Pulmonary artery endothelial cell (primary cell): ENCODE measurements at places on chromosomes 11 and 22. TPM values are rescaled to one million over a fixed set of nuclear protein-coding genes. Genes with fewer than 3 reads are reported as not detected.
A peak's percentile ranks its signal among the peaks of the same experiment; 100 is the strongest.

GRCh38 chr11:47514825-47515647, 37.9 kb downstream of the CELF1 start:
- DNase-seq, result no peak

Gene CECR2
- total RNA-seq, result 1.2 and 1.8 TPM in 2 replicates

Gene HIRA
- total RNA-seq, result 22.8 and 26.1 TPM in 2 replicates

DNA sequence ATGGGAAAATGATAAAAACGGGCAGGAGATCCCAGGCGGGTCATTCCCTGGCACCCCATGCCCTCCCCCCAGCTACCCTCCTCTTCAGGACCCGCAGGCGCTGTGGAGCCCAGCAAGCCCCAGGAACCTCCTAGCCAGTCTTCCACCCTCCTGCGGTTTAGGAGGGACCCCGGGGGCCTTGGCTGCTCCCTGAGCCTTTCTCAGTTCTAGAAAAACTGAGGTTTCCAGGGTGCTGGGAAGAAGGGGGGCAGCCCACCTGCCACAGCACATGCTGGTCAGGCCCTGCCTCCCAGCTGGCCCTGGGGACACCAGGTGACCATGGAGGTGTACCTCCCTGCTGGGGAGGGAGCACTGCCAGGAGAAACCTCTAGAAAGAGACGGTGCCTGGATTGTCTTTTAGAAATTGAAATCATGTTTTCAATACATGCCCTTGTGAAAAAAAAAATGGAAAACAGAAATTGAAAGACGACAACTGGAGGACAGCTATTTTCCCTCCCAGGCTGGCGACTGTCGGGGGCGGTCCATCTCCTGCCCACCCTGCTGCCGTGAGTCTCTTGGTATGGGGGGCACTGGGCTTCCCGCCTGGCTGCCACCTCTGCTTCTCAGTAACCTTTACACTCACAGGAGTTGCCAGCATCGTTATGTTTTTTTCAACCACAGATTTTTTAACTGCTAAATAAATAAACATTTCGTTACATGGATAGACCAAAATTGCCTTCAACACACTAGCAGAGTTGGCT, 398.5 kb downstream of the TBC1D22A start:
- DNase-seq, result no peak

- no peak for DNase-seq
Measured at GRCh38 chr11:31806928-31807798, 4.0 kb downstream of the PAX6 start.

Gene CST6
- total RNA-seq, result 0.26 and 0.49 TPM in 2 replicates

DNA sequence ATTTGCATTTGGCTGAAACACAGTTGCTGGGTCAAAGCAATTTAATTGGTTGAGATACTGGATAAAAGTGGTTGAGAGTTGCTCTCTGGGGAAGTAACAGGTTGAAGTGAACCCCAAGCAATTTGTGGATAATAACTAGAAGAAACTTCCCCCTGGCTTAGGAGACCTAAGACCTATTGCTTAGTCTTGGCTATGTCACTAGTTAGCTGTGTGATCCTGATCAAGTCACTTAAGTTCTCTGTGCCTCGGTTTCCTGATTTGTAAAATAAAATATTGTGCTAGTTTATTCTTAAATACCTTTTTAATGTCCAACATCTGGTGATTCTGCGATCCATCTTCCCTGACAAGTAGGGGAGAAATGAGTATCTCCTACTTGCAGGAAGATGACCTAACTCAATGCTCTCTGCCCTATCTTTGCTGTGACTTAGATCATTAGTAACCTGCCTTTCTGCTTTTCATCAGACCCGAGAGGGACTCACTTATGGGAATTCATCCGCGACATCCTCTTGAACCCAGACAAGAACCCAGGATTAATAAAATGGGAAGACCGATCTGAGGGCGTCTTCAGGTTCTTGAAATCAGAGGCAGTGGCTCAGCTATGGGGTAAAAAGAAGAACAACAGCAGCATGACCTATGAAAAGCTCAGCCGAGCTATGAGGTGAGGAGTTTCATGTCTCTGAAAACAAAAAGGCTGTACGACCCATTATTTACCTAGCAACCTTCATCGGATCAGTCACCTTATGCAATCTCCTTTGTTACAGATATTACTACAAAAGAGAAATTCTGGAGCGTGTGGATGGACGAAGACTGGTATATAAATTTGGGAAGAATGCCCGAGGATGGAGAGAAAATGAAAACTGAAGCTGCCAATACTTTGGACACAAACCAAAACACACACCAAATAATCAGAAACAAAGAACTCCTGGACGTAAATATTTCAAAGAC, 37.5 kb downstream of the EHF start:
- DNase-seq, result no peak

- DNase-seq, result no peak
Measured at GRCh38 chr11:116356451-116356850, 416.3 kb downstream of the BUD13 start.

- DNase-seq, result no peak
Measured at GRCh38 chr22:20228939-20229272, 39.2 kb downstream of the RTN4R start.

GRCh38 chr11:14015711-14016110, 53.2 kb downstream of the SPON1 start:
- peak; percentile 26 for DNase-seq

DNA sequence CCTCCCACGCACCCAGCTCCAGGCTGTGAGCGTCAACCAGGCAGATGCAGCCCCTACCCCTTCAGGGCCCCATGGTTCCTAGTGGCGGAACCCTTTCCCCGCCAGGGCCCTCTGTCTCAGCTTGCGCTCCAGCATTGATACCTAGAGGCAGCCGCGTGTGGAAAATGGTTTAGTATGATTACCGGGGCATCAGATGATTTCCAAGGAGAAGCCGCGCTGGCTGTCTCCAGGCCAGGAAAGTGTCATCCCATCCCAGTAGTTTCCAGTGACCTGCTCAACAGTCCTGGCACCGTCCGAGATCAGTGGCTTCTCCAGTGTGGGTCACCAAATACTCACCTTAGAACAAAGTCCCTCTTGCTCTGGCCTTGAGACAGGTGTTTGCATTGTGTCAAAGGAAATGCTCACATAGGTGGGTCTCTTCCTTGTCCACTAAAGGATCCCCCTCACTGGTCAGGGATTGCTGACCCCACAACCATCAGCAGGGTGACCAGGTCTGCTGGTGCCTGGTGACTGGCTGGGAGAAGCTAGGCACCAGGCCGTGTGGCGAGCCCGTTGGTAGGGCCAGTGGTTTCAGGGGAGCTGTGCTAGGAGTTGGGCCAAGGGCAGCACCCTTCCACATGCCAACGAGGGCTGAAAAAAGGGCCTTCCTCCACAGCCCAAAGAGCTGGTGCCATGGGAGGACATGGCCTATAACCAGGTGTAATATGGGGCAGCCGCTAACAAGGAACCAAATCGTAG, 109.4 kb downstream of the MORC2 start:
- no peak for DNase-seq

- no peak for DNase-seq
Measured at GRCh38 chr11:115598257-115598901, 94.2 kb upstream of the CADM1 start.

Gene TMEM223
- 12.5 and 14.1 TPM in 2 replicates for total RNA-seq

Gene PRG3
- total RNA-seq, result not detected in 2 replicates

GRCh38 chr22:33883961-33884808, 36.1 kb downstream of the LARGE1 start:
- no peak for DNase-seq

Gene PDGFD
- total RNA-seq, result 10.0 and 20.2 TPM in 2 replicates

DNA sequence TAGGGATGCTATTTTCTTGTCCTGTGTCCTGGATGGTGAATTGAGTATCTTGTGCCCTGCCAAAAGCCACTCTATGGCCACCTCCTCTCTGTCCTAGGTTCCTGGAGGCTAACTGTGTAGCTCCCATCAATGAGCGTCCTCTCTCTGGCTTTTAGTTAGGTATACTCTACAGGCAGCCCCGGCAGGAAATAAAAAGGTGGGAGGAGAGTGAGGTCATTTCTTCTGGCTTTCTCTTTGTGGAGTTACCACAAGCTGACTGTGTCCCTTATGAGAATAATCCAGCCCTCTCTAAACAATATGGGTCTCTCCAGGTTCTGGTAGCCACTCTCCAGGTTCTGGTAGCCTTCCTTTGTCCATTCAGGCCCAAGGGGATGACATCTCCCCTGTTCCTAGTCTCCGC, 11.7 kb upstream of the ASPHD2 start:
- no peak for DNase-seq

DNA sequence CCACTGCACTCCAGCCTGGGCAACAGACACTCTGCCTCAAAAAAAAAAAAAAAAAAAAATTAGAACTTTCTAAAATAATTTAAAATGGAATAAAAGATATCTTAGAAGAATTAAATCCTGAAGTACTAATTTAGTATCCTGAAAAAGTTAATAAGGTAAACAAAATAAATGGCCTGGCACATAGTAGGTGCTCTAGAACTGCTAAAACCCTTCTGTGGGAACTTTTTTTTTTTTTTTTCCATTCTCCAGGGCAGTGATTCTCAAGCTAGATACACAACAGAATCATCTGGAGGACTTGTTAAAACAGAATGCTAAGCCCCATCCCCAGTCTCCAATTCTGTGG, 65.3 kb downstream of the MAML2 start:
- no peak for DNase-seq

DNA sequence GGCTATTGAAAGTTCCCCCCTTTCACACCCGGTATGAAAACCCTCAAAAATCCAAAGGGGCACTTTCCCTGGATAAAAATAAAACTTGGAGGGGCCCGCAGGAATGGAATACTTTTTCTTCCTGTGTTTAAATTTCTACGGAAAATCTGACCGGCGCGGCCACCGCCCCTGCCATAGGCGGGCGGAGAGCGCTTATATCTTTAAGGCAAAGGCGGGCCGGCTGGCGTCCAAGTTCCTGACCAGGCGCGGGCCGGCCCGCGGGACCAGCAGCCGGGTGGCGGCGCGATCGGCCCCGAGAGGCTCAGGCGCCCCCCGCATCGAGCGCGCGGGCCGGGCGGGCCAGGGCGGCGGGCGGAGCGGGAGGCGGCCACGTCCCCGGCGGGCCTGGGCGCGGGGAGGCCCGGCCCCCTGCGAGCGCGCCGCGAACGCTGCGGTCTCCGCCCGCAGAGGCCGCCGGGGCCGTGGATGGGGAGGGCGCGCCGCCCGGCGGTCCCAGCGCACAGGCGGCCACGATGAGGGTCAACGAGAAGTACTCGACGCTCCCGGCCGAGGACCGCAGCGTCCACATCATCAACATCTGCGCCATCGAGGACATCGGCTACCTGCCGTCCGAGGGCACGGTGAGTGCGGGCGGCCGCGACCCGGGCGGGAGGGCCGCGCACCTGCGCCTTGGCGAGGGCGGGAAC, at the start of gene ANO1:
TSS of gene ANO1 (plus strand) at position 223 of the 686 bp plus-strand sequence. CDS start at position 513, 290 bp downstream.
- no peak for DNase-seq

DNA sequence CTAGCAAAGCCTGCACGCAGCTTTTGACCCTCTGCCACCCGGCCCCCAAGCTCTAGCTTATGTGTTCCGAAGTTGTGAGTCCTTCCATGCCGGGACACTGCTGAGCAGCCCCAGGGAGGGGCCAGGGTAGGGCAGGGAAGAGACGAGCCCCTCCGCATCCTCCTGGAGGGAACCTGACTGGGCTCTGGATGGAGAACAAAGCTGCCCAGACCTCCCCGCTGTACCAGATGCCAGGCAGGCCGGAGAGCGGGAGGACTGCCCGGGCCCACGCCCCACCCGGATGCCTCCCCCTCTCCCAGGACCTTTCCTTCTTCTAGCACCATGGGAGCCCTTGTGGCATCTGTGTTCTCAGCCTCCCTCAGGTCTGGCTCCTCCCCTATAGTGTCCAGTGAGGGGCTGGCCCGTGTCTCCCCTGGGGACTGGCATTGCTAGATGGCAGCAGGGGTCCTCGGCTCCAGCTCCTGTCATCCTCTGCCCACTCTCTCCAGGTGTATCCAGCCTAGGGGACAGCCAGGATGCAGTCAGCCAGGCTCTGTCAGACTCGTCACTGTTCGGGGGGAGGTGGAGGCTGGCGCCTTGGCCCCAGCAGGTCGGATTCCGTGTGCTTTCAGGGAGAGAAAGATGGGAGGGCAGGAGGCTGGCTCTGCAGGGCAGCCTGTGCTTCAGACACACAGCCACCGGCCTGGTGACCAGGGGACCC, 46.1 kb downstream of the ALX4 start:
- DNase-seq, result no peak

DNA sequence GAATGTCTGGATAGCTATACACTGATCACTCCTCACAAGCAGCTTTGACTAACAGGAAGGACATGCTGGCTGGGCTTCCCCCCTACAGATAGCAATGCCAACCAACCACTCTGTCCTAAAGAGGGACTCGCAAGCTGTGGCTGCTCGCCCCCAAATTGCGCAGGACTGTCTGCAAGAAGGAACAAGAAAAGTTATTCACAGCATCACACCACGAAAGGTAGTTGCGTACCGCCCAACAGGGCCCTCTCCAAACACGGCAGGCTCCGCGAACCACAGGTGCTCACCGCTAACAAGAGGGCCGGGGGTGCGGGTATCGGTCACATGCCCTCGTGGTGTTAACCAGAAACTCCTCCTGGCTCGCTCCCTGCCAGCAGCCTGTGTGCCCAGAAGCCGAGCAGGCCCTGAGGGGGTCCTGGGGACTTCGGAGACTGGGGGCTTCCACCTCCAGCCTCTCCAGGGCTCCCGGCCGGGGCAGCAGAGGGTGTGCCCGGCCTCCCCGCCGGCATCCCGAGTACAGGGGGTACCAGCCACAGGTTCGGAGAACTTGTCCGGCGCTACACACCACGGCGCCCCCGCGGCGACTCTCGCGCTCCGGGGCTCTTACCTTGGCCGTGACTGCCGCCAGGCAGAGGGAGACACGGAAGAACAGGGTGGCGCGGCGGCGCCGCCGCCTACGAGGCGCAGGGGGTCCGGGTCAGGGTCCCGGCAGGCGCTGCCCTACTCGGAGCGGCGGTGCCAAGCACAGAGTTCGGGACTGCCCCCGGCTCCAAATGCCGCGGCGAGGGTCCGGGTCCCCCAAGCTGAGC, 682 bp downstream of the LARGE1 start:
- no peak for DNase-seq

- no peak for DNase-seq
Measured at GRCh38 chr11:10975287-10975721, 117.5 kb upstream of the ZBED5 start.

- peak; percentile 37 for DNase-seq
Measured at GRCh38 chr11:6505577-6506240, 8.6 kb downstream of the DNHD1 start.

DNA sequence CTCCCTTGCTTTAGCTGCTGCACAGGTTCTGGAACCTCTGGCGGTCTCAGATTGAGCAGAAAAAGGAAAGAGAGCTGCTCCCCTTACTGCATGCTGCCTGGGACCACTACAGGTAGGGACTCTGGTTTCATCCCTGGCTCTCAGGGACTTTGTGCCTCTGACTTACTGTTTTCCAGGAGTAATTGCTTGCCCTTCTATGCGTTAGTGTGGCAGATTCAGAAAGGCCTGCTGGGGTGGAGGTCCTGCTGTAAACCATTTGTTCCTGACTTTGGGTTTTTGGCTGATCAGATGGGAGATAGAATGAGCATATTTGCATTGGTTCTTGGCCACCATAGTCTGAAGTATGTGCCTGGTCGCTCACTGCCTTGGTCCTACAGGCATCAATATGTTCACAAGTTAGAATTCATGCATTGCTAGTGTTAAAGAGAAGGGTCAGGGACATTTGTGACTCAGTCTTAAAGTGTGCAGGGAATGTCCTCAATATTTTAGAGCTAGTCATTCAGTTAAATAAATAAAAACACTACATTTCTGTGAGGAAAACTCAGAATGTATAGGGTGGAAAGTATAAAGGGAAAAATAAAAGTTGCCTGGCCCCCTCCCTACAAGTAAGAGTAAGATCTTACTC, 78.0 kb downstream of the PISD start:
- DNase-seq, result no peak

GRCh38 chr11:18780329-18780728, 11.3 kb downstream of the PTPN5 start:
- no peak for DNase-seq
